Endodermal cell (in vitro differentiated cells): ENCODE measurements at places on chromosomes 5 and 9. TPM values are rescaled to one million over a fixed set of nuclear protein-coding genes. Genes with fewer than 3 reads are reported as not detected.

FGD3 gene
- 0.97 and 1.9 TPM in 2 replicates for total RNA-seq

LCN1 gene
- total RNA-seq = not detected in 2 replicates

FOXD4 gene
- total RNA-seq = 0.26 and 0.47 TPM in 2 replicates

KCNV2 gene
- 1.2 to 6.6 TPM (median 1.9 TPM) in 3 replicates for total RNA-seq

CDX1 gene
- 0.25 TPM in 1 of 2 replicates, not detected in the other for total RNA-seq

HTR4 gene
- not detected in 3 replicates for total RNA-seq

CDH10 gene
- total RNA-seq = 1.3 and 1.6 TPM in 2 replicates

PCDHAC1 gene
- 3.2 to 4.2 TPM (median 3.8 TPM) in 3 replicates for total RNA-seq

CTXN3 gene
- total RNA-seq = not detected in 2 replicates

FANCG gene
- 59.1 to 113 TPM (median 112 TPM) in 3 replicates for total RNA-seq

SYK gene
- 1.4 to 6.0 TPM (median 3.1 TPM) in 3 replicates for total RNA-seq

GFRA3 gene
- not detected in 3 replicates for total RNA-seq

CEL gene
- total RNA-seq = 2.6 and 3.3 TPM in 2 replicates

NDST1 gene
- total RNA-seq = 29.9 to 53.3 TPM (median 51.7 TPM) in 3 replicates

INIP gene
- total RNA-seq = 16.1 and 16.9 TPM in 2 replicates

TOPORS gene
- 13.4 to 29.8 TPM (median 29.5 TPM) in 3 replicates for total RNA-seq

RLN2 gene
- 4.2 to 7.9 TPM (median 6.5 TPM) in 3 replicates for total RNA-seq

SLC23A1 gene
- 0.35 and 0.88 TPM in 2 replicates for total RNA-seq

NFIB gene
- total RNA-seq = 3.6 and 5.3 TPM in 2 replicates

TMEM252 gene
- total RNA-seq = not detected in 3 replicates

CPLANE1 gene
- 17.9 and 22.8 TPM in 2 replicates for total RNA-seq

TRIM7 gene
- not detected in 2 replicates for total RNA-seq

HEMGN gene
- not detected in 3 replicates for total RNA-seq

MORN5 gene
- 0.81 TPM in 1 of 2 replicates, not detected in the other for total RNA-seq

OLFM1 gene
- 23.2 and 24.6 TPM in 2 replicates for total RNA-seq

PDGFRB gene
- 2.8 to 4.6 TPM (median 4.1 TPM) in 3 replicates for total RNA-seq

CD180 gene
- not detected in 2 replicates for total RNA-seq

ADRA1B gene
- total RNA-seq = 0.43 and 0.68 TPM in 2 replicates

EXOC3 gene
- 33.4 to 49.4 TPM (median 38.6 TPM) in 3 replicates for total RNA-seq

GBGT1 gene
- 23.5 to 28.2 TPM (median 27.7 TPM) in 3 replicates for total RNA-seq

IGFBPL1 gene
- total RNA-seq = 39.0 and 40.5 TPM in 2 replicates

CACFD1 gene
- total RNA-seq = 20.2 to 35.0 TPM (median 25.9 TPM) in 3 replicates

SCGB3A2 gene
- total RNA-seq = 1.1 to 1.8 TPM (median 1.3 TPM) in 3 replicates
